ENCODE measurements at places on chromosomes 11 and 22.
A peak's percentile ranks its signal among the peaks of the same experiment; 100 is the strongest.

- peak overlapping the region; percentile 54 for H3K27ac ChIP-seq
- DNase-seq: no peak
- peaks cover 18% of the 10 kb centered on the region for H3K4me1 ChIP-seq
- H3K27me3 ChIP-seq: no peaks in the 10 kb centered on the region
- H3K4me3 ChIP-seq: no peak overlapping the region
- H3K36me3 ChIP-seq: peaks cover 10% of the 10 kb centered on the region
These were observed 88.8 kb downstream of the AMBRA1 start for GRCh38 chr11:46504817-46505613.

GRCh38 chr11:46366260-46366659 lies 15.2 kb upstream of the MDK start:
- peaks cover 10% of the 10 kb centered on the region for H3K4me1 ChIP-seq
- H3K36me3 ChIP-seq: peaks cover 4% of the 10 kb centered on the region
- no peak for DNase-seq
- H3K27ac ChIP-seq: no peak overlapping the region
- H3K27me3 ChIP-seq: no peaks in the 10 kb centered on the region

GRCh38 chr22:43066844-43067385 lies 22.3 kb downstream of the TTLL1 start:
- peaks cover 19% of the 10 kb centered on the region for H3K36me3 ChIP-seq
- H3K4me3 ChIP-seq: no peak overlapping the region
- no peak overlapping the region for H3K27ac ChIP-seq
- peaks cover 23% of the 10 kb centered on the region for H3K27me3 ChIP-seq
- DNase-seq: no peak

GRCh38 chr11:88337181-88337986 lies at the start of gene CTSC:
CTSC (minus strand) TSS chr11:88337736; CDS start chr11:88337672, 64 bp downstream.
- peaks cover 9% of the 10 kb centered on the region for H3K4me1 ChIP-seq
- H3K27me3 ChIP-seq: peaks cover 23% of the 10 kb centered on the region
- peak within 1 kb of the TSS; percentile 89 for H3K27ac ChIP-seq
- H3K4me3 ChIP-seq: peak within 1 kb of the TSS; percentile 92
- H3K36me3 ChIP-seq: peaks cover 5% of the 10 kb centered on the region
- peak; percentile 83 for DNase-seq

DNA sequence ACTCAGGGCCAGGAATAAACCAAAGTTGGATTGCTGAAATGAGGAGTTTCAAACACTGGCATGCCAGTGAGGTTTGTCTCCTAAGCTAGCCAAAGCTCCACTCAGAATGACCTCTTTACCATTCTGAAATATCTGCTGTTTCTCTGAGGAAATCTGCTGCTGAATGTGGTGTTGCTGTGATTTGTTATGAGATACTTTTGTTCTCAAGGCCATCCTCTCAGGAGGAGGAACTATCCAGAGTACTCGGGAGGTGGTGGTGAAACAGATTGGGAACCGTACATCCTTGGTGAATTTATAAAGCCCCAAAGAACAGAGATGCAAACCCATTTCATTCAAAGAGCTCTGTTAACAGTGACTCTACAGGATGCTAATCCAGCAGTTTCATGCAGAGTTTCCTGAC lies 50.5 kb downstream of the BDNF start:
- no peaks in the 10 kb centered on the region for H3K36me3 ChIP-seq
- no peak overlapping the region for H3K27ac ChIP-seq
- H3K27me3 ChIP-seq: no peaks in the 10 kb centered on the region
- no peak overlapping the region for H3K4me3 ChIP-seq
- DNase-seq: no peak

GRCh38 chr11:127996825-127997224 lies 590.5 kb downstream of the ETS1 start:
- peaks cover 2% of the 10 kb centered on the region for H3K4me1 ChIP-seq
- DNase-seq: no peak
- no peaks in the 10 kb centered on the region for H3K27me3 ChIP-seq

DNA sequence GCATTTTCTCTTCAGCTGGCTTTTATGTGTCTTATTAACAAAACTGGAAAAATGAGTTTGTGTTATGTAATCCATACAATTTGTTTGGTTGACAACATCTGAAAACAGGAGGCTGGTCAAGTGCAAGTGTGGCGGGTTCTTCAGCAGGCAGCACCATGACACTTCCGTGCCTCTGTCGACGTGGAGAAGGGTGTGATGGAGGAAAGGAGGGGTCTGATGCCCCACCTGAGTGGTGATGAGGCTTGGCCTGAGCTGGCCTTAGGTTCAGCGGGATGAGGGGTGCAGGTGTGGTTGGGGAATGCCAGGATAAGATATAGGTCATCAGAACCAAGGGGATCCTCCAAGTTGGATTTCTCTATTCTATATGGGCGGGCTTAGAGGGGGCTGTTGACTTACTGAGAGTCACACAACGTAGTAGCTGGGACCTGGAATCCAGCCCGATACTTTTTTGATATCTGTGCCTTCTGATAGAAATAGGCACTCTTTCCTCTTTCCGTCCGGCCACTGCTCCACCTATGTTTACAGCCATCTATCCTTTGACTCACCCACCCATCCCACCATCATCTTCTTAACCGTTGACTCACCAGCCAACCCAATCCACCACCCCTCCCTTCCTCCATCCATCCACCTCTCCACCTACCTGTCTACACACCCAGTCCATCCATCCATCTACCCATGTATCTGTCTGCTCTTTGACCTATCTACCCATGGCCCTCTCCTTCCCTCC lies 29.0 kb downstream of the SHANK3 start:
- no peak overlapping the region for H3K4me3 ChIP-seq
- peaks cover 8% of the 10 kb centered on the region for H3K36me3 ChIP-seq
- peaks cover 15% of the 10 kb centered on the region for H3K4me1 ChIP-seq
- H3K27ac ChIP-seq: no peak overlapping the region
